Endothelial cell (in vitro differentiated cells): ENCODE measurements at places on chromosomes 13 and 19.

- no peak for DNase-seq
These were observed 1.1 kb upstream of the ARHGAP35 start for GRCh38 chr19:46859637-46860124.

DNA sequence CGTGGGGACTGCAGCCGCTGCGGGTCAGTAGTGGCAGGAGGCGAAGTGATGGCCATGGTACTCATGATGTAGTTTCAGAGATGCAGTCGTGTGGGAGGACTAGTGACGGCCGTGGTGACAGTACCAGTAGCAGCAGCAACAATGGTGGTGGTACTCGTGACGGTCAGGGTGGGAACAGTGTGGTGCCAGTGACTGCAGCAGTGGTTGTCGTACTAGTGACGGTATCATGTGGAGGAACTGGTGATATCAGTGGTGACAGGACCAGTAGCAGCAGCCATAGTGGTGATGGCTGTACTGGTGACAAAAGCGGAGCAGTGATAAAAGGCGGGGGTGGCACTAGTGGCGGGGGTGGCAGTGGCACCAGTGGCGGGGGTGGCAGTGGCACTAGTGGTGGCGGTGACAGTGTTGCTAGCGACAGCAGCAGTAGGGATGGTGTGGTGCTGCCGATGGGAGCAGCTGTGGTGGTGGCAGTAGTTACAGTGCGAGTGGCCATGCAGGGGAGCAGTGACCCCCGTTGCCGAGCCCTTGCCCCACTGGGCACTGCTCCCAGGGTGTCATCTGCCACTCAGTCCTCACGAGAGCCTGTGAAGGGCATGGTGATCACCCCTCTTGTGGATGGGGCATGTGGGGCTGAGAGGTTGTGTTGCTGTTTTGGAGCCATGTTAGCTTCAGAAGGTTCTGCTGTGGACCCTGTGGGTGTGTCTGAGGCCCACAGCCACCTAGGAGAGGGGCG is 22.7 kb downstream of the ADPRHL1 start:
- no peak for DNase-seq

DNA sequence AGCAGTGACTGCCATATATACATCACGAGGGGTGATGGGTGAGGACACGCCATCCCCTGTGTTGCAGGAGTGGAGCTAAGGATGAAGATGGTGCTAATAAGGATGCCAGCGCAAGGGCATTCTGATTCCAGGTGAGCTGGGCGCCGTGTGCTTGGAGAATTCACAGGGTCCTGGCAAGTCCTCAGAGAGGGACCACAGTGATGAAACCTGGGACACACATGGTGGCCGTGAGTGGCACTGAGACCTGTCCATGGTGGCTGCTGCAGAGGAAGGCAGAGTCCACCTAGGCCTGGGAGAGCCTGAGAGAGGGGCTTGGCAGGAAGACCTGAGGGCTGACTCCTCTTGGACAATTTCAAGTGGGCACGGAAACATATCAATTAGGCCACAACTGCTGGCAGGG is 65.2 kb downstream of the RFX2 start:
- DNase-seq: no peak

DNA sequence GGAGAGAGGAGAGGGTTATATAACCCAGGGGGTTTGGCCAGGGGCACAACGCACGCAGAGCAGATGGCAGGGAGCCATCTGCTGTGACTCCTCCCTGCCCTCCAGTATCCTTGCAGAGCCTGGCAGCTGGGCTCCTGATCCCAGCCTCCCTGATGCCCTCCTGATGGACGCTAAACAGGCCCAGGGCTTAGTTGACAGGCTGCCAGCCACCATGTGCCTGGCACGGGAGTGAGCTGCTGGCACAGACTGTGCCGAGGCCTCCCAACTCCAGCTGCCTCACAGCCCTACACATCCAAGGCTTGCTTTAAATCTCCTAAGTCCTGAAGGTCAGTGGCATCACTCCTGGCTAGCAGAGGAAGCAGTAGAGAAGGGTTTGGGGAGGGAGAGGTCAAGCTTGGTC is 16.7 kb downstream of the SYDE1 start:
- DNase-seq: no peak

DNA sequence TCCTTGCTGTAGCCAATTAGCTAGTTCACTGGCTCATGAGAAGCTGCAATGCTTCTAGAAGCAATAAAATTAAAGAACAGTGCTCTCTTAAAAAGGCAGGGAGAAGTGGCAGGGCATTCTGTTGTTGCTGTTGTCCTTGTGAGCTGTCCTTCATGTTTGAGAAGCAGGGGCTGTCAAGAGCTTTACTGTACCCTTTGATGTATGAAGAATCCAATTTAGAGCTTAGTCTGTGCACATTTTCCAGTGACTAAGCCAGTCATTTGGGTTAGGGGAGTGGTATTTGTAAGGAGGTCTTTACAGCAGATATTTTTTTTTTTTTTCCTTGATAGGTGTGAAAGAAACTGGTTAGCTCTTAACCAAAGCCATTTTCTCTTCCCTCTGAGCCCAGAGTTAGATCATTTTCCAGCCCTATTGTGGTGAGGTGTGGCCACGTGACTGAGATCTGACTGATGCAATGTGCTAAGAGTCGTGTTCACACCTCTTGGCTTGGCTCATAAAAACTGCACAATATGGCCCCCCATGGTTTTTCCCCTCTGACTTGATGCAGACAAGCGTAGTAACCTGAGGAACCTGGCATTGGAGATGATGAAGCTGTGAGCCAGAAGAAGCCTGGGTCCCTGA is 309.6 kb upstream of the TMTC4 start:
- no peak for DNase-seq

DNA sequence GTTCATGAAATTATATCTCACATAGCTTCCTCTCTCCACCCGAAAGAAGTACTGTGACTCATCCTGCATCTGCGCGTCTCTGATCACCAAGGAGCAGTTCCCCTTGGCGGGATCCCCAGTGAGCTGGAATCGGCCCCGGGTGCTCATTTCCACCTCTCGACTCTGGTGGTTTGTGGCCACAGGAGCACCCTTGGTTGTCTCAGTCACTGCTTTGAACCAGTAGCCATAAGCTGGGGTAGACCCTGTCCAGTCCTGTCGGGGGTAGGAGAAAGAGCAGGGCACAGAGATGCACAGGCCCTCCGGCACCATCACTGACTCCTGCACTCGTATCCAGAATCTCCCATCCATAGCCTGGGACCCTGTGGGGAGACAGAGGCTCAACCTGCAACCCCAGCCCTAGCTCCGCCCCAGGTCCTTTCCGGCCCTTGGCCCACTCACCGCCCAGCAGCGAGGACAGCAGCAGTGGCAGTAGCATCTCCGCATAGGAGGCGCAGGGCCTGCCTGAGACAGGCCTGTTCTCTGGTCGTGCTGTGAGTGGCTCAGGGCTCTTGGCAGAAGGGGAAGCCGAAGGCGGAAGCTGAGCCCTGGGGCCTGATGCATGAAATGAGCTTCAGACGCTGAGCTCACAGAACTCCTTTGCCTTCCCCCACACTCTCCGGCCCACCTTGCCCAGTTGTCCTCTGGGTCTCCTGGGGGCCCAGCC is at the start of gene SIGLEC10:
TSS of gene SIGLEC10 (minus strand) at position 536 of the 703 bp plus-strand sequence. CDS start at position 475, 61 bp downstream.
- DNase-seq: no peak

DNA sequence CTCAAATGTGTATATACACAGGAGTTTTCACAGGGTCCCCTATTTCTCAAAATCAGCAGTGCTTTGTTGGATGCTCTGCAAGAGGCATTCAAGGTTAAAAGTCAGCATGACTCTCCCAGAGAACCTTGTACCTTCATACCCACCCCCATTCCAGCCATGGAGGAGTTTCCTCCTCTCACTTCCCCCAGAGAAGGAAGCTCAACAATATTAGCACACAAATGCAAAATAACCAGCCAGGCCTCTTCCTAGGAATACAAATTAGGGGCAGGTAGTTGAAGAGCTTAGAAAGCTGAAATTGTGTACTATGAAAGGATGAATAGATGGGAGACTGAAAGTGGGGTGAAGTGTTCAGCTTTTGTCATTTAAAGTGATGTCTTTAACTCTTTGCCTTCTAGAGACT is 43.8 kb downstream of the SPRY2 start:
- DNase-seq: no peak

DNA sequence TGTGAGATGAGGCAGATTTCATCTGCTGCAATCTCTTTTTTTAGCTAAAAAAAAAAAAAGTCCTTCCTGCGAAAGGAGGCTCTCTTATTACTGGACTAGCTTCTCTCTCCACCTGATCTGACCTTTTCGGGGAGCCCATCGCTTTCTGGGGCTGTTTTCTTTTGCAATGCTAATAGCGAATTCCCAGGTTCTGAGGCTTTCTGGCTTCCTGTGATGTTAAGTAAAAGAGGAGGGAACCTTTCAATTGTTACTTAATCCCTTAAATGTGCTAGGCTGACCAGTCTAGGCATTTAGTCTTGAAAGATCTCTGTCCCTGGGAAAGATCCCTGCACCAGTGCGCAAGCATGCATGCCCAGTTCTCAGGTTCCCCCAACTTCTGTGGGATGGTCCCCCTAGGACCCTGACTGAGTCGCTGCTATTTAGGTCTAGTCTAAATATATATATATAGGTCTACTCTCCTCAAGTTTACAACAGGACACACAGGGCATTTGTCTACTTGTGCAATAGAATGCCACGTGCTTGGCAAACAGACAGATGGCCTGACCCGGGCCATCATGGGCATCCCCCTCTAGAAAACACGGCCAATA is 224.7 kb downstream of the ZNF536 start:
- no peak for DNase-seq

DNA sequence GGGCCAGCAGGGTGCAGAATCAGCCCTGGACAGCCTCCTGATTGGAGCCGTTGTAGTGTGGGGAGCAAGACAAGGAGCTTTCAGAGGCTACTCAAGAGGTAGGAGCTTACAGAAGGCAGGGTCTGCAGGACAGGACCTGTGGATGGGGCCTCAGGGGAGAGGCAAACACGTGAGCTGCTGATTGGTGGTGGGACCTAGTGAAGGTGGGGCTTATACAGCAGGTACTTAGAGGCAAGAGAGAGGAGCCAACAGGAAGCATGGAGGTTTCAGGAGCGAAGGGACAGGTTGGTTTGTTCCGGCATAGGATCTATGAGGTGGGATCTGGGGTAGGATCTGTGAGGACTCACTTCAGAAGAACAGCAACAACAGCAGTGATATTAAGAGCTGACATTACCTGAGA is 32.4 kb downstream of the ZSWIM4 start:
- no peak for DNase-seq

- DNase-seq: no peak
These were observed 54.1 kb upstream of the ADGRE1 start for GRCh38 chr19:6833166-6833790.

DNA sequence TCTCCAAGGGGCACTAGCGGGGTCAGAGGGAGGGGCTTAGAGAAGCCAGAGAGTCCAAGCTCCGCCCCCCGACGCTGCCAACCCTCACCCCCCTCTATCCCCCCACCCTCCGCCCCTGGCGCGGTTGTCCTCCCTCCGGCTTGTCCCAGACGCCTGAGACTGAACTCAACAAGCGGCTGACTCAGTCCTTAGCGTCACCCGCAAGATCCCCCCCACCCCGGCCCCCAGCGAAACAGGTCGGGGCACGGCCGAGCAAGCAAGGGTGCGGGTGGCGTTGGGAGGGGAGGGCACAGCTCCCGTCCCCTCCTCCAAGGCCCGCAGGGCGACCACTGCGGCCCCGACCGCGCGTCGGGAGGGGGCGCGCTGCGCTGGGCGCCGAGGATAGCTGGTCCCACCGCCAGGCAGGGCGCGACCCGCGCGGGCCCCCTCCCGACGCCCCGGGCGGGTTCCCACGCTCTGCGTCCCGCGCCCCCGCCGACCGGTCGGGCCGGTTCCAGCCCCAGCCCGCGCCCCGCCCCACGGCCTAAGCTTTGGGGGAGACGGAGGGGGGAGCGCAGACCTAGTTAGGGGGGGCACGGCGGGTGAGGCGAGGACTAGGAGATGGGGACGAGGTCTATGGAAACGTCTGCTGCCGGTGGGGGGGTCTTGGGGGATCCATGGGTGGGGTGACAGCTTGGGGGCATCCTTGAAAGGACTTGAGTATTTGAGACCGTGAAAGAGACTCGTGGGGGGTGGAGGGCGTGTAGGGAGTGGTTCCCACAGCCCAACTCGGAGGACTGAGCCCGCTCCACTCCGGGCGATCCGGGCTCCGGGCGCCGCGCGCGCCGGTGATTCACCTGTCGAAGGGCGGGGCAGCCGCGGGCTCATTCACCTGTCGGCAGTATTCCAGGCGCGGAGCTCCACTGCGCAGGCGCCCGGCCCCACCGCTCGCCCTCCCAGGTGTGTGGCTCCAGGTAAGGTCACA is 5.1 kb downstream of the NOTCH3 start:
- DNase-seq: peak; percentile 47

- no peak for DNase-seq
These were observed 5.6 kb downstream of the ZDHHC20 start for GRCh38 chr13:21453387-21454081.

- no peak for DNase-seq
These were observed 70.0 kb downstream of the INSR start for GRCh38 chr19:7224209-7224686.

DNA sequence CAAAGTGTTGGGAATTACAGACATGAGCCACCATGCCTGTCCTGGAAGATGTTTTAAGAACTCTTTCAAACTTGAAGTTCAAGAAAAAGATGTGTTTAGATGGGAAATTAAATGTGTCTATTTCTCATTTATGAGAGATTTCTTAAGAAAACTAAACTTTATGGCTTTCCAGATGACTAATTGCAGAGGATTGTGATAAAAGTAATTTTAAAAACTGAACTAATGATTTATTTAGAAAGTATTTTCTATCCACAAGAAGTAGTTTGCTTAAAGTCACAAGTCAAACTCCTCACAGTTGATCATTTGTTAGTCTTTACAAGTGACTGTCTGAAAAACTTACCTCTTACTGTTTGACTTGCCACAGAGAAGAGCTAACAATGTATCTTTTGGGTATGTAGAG is 89.6 kb upstream of the SPRY2 start:
- DNase-seq: no peak

DNA sequence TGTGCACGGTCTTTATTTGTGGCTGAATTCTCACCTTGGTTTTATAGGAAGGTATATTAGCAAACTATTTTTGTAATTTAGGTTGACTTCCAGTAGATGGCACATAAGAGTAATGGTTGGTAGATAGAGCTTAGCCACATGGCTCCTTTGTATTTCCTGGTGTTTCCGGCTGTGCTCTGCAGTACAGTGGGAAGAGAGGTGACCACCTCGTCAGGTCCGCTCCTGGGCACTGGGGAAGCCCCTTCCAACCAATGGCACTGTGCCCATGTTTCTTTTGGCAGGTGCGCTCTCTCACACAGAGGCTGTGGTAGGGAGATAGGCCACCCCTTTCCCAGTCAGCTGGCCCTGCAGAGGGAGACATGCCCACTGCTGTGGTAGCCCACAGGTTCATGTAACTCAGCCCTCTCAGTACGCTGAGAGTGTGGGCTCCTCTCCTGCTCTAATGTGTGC is 74.3 kb upstream of the ATP12A start:
- DNase-seq: no peak

GRCh38 chr13:41053384-41053826 is 7.9 kb upstream of the WBP4 start:
- no peak for DNase-seq

GRCh38 chr19:7159105-7159933 is 89.8 kb downstream of the ZNF557 start:
- DNase-seq: no peak
